ENCODE measurements at places on chromosomes 13 and 19.

DNA sequence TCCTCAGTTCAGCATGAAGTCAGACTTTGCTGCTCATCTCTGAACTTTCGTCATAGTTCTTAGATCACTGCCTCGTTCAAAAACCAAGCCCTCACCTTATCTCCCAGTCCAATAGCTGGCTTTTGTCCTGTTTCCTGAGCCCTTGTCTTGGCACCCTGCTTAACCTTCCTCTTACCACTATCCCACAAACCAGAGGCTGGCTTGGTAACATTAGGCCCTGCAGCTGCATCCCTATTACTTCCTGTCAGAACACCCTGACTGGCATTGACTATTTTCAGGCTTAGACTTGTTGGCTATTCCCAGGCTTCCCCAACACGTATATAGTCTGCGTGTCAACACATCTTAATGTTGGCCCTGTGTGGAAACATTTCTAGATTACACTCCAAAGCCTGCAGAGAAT, 172.4 kb downstream of the VWA8 start:
- no peak for DNase-seq

GRCh38 chr19:13861392-13861713, 15.6 kb upstream of the NANOS3 start:
- DNase-seq = no peak

DNA sequence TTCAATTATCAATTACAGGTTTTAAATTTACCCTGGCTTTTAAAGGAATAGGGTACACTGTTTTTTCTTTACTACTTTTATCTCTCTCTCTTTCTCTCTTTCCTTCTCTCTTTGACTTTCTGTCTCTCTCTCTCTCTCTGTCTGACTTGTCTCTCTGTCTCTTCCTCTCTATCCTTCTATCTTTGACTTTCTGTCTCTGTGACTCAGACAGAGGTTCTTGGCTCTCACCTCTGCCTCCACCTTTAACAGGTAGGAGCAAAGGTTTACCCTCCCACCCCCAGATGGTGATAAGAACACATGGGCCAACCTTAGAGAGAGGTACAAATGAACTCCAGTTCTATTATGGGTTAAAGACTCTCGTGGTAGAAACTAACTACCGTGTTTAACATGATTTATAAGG, 20.3 kb upstream of the FAM124A start:
- no peak for DNase-seq

- peak; percentile 74 for DNase-seq
These were observed at the start of gene TBCB for GRCh38 chr19:36115453-36116343. Gene TBCB (plus strand): TSS chr19:36115468. CDS start chr19:36115561, 93 bp downstream.

- no peak for DNase-seq
These were observed 30.4 kb downstream of the ATP11A start for GRCh38 chr13:112720251-112720650.

GRCh38 chr13:110214637-110215036, 92.3 kb downstream of the COL4A1 start:
- no peak for DNase-seq

GRCh38 chr19:38030686-38031422, 123.8 kb downstream of the SIPA1L3 start:
- DNase-seq = no peak
